ENCODE measurements at places on chromosomes 7 and 10.

GRCh38 chr10:12540341-12540781, 191.0 kb downstream of the CAMK1D start:
- no peak for DNase-seq

DNA sequence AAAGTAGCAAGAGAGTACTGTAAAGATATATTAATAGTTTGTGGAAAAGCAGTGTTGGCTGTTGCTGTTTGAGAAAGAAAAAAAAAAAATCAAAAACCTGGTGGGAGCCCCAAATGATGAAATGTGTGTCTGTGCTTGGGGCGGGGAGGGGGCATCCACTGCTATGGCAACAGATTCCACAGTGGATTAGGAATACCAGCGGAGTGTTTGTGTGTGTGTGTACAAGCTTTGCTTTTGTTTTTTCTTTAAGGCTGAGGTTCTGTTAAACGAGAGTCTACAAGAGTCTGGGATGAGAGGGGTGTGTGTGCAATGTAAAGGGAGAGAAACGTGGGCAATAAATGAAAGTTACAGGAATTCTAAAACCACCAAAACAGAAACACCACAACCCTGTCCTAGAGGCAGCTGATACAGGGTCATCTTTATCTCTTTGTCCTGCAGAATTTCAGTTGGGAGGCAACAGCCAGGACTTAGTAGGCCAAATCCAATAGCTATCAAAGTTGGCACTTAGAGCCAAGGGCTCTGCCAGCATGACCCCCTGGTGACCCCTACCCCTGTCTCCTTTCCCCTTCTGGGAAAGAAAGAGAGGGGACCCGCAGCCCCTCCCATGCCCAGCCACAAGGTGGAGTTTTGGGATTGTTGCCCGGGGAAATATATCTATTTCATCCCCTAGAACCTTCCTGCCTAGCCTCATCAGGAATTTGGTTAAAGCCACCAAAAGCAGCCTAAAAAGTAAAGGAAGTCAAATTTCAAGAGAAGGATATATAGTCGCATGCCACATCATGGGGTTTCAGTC, 85.4 kb downstream of the OSBPL3 start:
- DNase-seq: no peak

DNA sequence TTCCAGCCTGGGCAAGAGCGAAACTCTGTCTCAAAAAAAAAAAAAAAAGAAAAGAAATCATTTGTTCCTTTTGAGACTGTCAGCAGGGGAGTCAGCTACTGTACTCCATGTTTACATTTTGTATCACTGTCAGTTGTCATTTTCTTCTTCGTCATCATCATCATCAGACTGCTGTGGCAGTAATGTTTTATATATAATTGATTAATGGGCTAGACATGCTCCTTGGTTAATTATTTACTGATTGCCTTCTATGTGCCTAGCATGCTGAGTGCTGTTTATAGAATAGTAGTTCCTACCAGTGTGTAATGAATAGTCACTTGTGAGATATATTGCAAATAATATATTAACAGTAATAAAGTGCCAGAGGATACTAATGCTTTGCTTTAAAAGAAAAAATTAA, 50.5 kb downstream of the VCL start:
- no peak for DNase-seq

- DNase-seq: no peak
Measured at GRCh38 chr7:46681865-46682503, 760.9 kb upstream of the IGFBP3 start.

DNA sequence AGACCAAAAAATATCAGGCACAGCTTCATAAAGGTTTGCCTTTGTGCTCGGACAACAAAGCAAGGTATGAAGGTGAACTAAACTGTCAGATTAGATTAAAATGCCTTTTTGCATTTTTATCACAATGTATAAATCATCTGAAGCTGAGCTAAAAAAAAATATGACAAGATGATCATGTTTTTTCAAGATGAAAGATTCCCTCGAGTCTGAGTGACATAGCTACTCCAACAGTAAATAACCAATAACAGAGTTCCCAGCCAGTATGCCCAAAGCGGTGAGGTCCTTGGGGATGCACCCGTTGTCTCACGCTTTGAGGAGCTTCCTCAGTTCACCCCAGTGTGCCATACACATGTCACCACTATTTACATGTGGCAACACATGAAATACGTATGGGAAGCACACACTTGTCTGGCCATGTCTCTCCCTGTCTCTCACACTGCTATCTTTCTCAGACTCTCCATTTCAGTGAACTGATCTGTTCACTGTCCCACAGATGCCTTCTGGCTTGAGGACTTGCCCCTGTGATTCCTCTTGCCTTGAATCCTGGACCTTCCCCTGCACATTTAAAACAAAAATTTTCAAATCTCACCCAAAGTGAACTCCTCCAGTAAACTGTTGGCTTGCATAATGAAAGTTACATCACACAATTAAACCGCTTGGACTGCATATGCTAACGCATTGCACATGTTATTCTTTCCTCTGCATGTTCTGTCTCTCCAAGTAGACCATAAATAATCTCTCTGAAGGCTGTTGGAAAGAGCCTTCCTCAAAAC, 2.6 kb upstream of the PIK3CG start:
- no peak for DNase-seq

GRCh38 chr10:48683868-48684267, 805 bp upstream of the WDFY4 start:
- no peak for DNase-seq

DNA sequence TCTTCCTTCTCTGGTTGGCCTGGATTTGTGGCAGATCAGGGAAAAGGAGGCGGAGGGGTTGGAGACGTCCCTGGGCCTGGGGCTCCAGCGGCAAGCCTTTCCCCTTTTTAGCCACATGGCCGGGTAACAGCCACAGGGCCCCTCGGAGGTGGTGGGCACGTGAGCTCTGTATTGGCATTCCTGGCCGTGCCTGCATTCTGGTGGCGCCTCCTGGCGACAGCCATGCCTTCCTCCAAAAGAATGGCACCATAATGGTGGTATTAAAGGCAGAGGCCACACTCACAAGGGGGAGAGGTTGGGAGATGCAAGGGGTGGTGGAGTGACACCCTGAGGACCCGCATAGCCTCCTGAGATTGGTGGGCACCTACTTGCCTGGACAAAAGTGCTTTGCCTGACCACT, 3.0 kb upstream of the AQP1 start:
- no peak for DNase-seq

DNA sequence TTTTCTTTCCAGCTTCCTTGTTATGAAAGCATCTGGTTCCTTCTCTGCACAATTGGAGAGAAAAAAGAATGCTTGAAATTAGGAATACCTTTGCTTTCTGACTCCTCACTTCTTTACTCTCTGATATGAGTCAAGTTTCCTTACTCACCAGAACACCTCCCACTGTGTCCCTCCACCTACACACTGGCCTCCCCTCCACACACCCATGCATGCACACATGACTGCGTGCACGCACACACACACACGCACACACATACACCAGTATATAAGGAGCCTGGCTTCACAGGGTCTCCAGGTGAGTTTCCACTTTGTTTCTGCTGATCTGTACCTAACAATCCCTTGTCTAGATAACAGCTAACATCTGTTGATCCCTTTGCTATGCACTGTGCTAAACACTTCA, 11.4 kb upstream of the PTER start:
- DNase-seq: no peak

DNA sequence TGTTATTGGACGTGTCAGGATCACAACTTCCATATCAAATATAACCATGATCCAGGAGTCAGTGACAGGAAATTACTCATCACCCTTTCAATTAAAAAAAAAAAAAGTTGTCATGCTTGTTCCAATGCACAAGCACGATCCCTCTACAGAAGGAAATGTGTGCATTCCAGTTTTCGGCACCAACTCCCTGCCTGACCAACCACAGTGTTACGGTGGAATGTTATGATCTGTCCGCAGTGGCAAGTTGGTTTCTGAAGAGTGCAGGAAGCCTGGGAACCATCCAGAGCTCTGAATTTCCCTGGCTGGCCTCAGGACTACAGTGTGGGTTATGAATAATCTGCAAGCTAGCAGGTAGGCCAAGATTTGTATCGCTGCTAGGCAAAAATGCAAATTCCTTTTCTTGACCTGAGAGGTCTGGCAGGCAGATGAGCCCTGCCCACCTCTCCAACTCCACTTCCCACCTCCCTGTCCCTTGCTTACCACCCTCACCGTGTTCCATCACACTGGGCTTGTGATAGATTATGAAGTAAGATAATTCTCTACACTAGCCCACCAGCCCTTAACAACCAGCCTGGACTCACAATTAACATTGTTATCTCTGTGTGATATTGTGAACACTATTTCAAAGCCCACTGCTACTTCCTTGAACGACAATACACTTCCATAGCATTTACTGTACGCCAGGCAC, 20.4 kb downstream of the FRMPD2 start:
- no peak for DNase-seq

DNA sequence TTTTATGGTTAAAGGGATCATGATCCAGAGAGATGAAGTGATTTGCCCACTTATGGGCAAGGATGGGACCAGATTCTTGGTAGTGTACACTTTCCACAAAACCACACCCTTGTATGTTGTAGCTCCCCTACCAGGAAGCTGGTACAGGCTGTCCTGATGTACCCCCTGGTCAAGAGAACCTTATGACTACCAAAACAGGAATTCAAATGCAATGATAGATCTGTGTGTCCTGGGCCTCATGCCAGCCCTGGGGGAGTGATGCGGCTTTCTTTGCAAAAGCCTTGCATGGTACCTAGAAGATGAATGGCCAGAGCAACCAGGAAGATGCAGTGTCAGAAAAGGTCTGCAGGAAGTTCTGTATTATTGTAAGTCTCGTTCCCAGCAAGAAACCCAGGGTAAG, 94.9 kb upstream of the AGK start:
- no peak for DNase-seq

- no peak for DNase-seq
Measured at GRCh38 chr10:126842836-126843235, 62.4 kb upstream of the DOCK1 start.

- no peak for DNase-seq
Measured at GRCh38 chr10:78070726-78071125, 37.1 kb downstream of the RPS24 start.

GRCh38 chr10:17951868-17952371, at the start of gene SLC39A12:
SLC39A12 (plus strand) TSS chr10:17951918; CDS start chr10:17953277, 1,359 bp downstream.
- DNase-seq: no peak

DNA sequence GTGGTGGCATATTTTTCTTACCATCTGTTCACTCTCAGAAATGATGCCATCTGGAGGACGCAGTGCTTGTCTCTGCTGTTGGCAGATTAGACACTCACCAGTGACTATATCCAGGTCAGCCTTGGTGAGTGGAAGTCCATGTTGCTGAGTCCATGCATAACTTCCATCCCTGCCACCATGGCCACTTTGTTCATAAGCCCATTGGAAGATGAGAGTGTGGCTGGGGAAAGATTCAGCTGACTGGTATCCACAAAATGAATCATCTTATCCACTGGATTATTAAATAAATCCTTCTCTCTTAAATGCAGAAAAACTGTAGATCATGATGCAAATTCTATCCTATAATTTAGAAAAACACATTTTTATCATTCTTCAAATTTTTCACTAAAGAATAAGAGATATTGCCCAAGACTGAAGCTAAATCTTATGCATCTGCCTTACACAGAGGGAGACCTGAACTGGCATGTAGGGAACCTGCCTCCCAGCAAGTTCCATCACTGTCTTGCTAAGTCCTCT, 726.9 kb downstream of the TNS3 start:
- DNase-seq: no peak

DNA sequence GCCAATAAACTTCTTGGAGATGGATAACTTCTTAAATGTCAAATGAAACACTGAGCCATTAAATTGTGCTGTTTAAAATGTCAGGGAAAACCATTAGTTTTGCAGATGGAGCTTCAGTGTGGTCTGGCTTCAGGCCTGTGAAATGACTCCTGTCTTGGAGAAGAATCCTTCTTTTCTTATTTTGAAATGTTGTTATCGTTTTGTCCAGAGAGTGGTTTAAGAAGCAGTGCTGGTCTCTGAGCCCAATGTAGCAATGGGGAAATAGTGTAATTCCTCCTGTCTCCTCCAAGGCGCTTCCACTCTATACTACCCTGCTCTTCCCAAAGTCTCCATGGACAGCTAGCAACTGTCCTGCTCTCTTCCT, 177.6 kb downstream of the REEP3 start:
- DNase-seq: no peak

- no peak for DNase-seq
Measured at GRCh38 chr10:82934429-82934828, 1059.4 kb downstream of the NRG3 start.

DNA sequence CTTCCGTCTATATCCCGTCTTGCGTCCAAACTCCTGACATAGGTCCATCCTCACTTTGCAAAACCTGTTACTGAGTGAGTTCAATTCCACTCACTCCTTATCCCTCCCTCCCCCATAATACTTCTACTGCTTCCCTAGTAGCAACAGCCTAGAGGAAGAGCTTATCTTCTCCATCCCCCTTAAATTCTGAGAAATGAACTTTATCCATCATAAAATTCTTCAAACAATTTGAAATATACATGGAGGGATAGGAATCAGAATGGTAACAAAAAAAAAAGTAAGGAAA, 27.6 kb downstream of the SEMA3C start:
- no peak for DNase-seq

- DNase-seq: no peak
Measured at GRCh38 chr7:107327986-107328569, 141.8 kb upstream of the GPR22 start.

DNA sequence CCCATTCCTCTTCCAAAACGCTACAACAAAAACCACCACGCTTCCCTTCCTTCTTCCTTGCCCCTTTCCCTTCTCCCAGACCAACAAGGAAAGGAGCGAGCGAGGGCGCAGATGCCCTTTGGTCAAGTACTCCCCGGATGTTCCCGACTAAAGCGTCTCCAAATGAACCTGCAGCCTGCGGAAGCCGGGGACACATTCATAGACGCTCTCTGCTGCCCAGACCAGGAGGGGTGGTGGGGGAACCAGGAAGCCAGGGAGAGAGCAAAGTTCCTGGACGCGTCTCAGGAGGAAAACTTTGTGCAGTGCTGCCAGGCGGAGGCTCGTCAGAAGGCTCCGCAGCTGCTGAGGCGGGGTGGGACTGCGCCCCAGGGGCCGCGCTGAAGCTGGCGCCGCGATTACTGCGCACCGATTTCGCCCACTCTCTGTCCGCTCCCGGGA, 754 bp downstream of the SEMA3D start:
- DNase-seq: no peak

DNA sequence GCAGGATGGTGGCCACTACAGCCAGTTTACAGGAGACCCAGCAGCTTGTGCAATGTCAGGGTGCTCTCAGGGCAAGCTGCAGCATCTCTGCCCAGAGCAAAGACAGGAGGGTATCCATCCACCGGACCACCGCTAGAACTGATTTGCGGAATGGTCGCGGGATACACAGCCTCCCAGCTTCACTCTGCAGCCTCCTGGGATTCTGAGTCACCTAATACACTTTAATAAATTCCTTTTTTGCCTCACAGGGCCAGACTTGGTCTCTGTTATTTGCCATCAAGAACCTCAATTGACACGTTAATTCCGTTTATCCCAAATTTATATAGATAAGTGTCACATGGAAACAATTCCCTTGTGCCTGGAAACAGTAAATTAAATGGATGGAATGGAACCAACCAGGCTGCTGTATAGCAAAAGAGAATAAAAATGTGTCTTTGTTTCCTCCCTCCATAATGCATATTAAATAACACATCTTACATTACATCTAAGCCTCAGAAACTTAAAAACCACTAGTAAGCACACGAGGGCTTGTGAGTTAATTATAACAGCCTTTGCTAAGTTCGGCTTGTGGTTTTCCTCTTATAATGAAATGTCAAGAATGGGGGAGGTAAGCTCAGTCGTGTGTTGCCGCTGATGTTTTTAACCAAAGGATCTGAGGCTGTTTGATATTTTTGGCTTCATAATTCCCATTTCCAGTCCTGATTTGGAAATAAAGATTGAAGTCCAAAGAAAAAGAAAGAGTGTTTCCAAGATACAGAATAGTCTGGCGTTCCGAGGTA, 52.1 kb downstream of the ADRB1 start:
- peak; percentile 23 for DNase-seq

Data from GDM1 (cell line).